ENCODE measurements at places on chromosomes 3 and 15.
A peak's percentile ranks its signal among the peaks of the same experiment; 100 is the strongest.

- no peak for DNase-seq
Observed at GRCh38 chr3:166837535-166837934, 542.6 kb downstream of the ZBBX start.

DNA sequence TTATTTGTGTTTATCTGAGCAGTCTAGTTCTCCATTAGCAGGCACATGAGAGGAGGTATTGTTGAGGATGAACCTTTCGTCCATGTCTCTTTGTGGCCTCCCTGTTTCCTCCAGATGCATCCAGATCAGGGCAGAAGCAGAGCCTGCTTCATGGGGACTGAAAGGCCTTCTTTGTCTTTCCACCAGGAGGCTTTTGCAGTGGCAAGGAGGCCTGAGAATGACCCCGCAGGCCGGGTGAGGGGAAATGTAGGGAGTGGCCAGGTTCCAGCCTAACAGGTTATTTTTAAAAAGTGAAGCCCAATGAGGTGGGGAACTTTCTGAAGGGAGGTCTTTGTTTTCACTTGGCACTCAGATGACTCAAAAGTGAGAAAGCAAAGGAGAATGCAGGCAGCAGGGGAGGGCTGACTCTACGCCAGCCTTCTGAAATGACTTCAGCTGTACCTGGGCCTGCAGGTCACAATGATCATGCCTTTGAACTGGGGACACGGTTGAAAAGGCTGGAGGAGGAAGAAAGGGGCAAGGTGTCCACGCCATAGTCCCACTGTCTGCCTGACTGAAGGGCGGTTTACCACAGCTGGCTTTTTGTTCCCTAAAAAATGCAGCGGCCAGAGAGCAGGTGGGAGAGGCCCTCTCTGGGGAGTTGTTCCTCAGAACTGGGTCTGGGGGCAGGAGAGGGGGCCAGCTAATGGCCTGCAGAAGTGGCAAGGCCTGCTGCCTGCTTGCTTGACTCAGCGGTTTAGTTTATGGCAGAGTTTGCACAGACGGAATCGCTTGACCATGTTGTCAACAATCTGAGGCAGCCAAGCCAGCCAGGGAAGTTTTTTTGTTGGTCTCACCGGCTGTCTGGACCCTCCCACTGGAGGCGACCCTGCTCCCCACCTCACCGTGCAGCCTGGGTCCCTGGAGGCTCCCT is 28.7 kb downstream of the CMTM7 start:
- DNase-seq = peak; percentile 70

DNA sequence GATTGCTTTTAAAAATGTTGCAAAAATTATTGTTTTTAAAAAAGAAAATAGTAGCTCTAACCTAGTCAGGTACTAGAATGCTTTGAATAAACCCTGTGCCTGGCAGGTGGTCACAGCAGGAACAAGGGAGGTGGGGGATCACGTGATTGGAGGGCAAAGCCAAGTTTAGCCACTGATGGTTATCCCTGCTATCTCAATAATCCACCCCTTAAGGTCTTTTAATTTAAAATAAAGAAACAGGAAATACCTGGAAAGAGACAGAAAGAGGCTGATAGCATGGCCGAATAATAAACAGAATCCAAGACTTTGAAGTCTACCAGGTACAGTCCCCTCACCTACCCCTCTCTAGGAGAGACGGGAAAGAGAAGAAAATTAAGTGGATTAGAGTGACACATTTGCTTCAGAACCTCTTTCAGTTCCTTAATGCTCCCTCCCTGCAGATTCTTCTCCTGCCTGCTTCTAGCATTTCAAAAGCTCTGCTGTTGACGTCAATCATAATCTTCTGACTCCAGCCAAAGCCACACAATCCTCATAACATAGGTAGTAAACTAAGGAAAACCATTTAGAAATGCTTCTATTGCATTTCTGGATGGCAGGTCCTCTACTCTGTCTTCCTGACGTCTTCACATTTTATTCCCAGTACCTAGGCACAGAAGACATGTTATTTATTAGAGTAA is 303.4 kb upstream of the MME start:
- no peak for DNase-seq

- DNase-seq = no peak
Observed at GRCh38 chr3:48826451-48826850, 21.2 kb downstream of the PRKAR2A start.

GRCh38 chr15:25652704-25653103 is 210.4 kb downstream of the ATP10A start:
- DNase-seq = no peak

- DNase-seq = no peak
Observed at GRCh38 chr15:85804481-85805170, 9.9 kb upstream of the KLHL25 start.

DNA sequence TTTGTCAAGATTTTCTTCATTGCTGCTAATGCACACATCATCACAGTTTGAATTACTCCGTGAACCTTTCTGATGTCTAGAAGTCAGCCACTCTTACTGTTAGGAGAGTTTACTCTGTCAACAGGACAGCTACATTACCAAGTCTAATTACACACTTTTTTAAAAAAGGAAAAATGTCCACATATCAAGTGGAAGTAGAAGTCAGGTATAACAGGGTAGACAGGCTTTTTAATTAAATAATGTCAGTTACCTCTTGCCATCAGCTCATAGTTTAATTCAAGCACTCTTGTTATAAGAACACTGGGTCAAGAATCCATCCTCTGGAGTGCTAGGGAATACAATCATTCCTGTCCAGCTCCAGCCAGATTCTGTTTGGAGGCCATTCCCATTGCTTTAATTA is 232.8 kb downstream of the TAFA4 start:
- no peak for DNase-seq
